ENCODE measurements at places on chromosomes 4 and X. TPM values are rescaled to one million over a fixed set of nuclear protein-coding genes. Genes with fewer than 3 reads are reported as not detected.

Gene BEX5
- not detected for total RNA-seq

Gene EXOC1L
- not detected for total RNA-seq

Gene ANOS1
- total RNA-seq, result 0.06 TPM

Gene PPEF2
- total RNA-seq, result not detected

Gene TRO
- total RNA-seq, result 28.2 TPM

Gene SPANXN4
- total RNA-seq, result not detected

Gene RAB33A
- 4.8 TPM for total RNA-seq

DNA sequence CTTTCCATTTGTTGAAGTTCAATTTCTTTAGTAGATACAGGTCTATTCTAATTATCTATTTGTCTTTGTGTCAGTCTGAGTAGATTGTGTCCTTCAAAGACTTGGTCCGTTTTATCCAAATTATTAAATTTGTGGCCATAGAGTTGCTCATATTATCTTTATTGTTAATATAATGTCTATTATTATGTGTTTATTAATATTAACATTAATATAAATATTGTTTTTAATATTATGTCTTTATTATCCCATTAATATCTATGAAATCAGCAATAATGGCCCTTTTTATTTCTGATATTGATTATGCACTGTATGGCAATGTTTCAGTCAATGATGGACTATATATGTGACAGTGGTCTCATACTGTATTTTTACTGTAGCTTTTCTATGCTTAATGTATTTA is 2067.3 kb upstream of the AGA start:
- no peak overlapping the region for H3K27ac ChIP-seq
- no peaks in the 10 kb centered on the region for H3K4me1 ChIP-seq
- no peak overlapping the region for H3K4me3 ChIP-seq
- no peaks in the 10 kb centered on the region for H3K27me3 ChIP-seq
- no peaks in the 10 kb centered on the region for H3K36me3 ChIP-seq

GRCh38 chrX:69156638-69157037 is 8.6 kb downstream of the PJA1 start:
- no peaks in the 10 kb centered on the region for H3K4me1 ChIP-seq
- no peak overlapping the region for H3K4me3 ChIP-seq
- no peak overlapping the region for H3K27ac ChIP-seq
- no peak for DNase-seq

DNA sequence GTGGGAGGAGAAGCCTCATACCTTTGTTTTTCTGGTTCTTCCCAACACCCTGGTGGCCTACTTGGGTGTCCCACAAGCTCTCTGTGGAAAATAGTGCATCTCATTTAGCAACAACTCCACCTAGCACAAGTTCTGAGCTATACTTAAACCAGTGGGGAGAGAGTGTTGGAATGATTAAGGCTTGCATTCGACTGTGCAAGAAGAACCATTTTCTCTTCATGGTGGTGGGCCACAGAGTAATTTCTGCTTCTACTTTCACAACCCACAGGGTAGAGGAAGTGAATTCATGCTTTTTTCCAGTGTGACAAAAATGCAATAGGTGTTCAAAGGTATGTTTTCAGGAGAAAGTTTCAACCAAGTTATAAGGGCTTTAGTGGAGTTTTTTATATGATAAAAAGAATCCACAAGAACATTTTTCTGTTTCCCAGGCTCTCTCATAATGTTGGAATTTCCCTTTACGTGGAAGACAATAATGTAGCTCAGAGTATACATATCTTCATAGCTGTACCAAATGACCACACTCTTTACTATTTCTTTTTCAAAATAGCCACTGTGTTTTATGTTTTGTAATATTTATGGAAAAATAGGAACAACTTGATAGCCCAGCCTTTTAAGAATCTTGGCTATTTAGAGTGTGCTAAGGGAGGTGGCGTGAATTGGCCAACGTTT is 80.3 kb upstream of the HHIP start:
- H3K4me3 ChIP-seq, result no peak overlapping the region
- no peak for DNase-seq
- no peaks in the 10 kb centered on the region for H3K27me3 ChIP-seq
- no peaks in the 10 kb centered on the region for H3K4me1 ChIP-seq

GRCh38 chr4:132384709-132385108 is 764.4 kb upstream of the PCDH10 start:
- no peaks in the 10 kb centered on the region for H3K4me1 ChIP-seq
- H3K4me3 ChIP-seq, result no peak overlapping the region
- no peak overlapping the region for H3K27ac ChIP-seq
- no peaks in the 10 kb centered on the region for H3K27me3 ChIP-seq
- DNase-seq, result no peak

All from A673 (cell line).